Left colon (tissue), 2 donors: ENCODE measurements at places on chromosomes 5 and 9. TPM values are rescaled to one million over a fixed set of nuclear protein-coding genes. Genes with fewer than 3 reads are reported as not detected.

- DNase-seq: no peak
Measured at GRCh38 chr9:128716581-128717254, 7.2 kb downstream of the ZDHHC12 start.

DNA sequence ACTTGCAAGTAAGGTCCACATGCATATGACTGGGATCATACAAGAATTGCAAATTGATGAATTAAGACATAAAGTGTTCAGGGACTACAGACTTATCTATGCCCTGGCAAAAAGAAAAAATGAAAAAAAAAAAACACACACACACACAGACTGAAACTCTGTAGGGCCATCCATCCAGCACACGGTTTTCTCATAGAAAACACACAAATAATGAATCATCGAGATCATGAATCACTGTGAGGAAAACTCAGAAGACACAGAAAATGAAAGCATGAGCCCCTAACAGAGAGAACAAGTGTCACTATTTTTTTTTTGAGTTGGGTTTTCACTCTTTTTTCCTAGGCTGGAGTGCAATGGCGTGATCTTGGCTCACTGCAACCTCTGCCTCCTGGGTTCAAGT lies 185.2 kb downstream of the IRX2 start:
- DNase-seq: no peak

GRCh38 chr5:109852371-109853155 lies 162.8 kb downstream of the MAN2A1 start:
- no peak for DNase-seq

DNA sequence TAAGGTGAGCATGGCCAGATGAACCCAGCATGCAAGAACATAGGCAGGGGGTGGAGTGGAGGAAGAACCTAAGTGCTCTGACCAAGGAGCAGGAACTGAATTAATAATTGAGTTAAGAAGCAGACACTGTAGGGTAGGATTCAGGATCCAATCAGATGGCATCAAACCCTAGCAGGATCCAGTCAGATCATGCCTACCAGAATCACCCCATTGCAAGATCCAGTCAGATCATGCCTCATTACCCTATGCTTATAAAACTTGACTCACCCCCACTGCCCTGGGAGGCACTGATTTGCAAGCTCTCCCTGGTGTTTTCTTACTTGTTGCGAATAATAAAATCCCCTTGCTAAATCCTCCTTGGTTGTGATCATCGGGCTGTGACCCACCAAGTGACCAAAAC lies 19.7 kb downstream of the TUSC1 start:
- DNase-seq: no peak

DNA sequence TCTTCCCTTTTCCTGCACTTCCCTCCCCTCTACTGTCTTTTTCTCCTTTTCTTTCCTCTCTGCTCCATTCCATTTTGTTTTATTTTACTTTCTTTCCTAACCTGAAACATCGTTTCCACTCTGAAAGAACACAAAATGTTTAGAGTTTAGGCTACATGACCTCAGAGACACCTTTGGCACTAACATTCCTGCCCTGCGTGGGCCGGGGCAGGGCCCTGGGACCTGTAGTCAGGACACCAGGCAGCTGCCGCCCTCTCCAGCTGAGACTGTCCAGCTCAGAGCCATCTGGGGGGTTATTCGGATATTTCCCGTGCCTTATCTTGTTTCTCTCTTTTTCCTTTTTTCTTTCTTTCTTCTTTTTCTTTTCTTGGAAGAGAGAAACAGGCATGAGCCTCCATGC lies 58.3 kb upstream of the ERCC6L2 start:
- no peak for DNase-seq

DNA sequence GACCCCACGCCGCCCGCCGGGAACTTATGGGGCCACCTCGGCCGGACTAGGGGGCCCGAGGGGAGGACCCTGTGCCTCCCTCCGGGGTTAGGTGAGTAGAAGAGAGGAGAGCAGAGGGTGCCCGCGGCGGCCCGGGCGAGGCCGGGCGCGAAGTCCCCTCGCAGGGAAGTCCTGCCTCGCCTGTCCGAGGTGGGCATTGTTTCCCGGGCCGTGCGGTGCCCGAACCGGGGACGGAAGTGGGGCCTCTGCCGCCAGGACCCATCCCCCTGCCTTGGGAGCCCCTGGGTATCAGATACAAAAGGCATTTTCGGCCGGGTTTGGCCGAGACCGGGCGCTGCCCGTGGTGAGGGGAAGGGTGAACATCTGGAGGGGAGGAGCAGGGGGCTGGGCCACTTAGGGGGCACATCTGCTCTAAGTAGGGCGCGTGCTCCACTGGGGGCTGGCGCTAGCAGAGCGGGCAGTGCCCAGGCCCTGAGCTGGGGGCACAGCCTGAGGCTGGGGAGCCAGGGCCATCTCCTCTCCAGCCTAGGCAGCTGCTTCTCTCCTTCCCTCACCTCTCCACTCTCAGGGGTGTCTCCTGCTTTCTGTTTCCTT lies 48.2 kb downstream of the DAB2IP start:
- no peak for DNase-seq

- no peak for DNase-seq
Measured at GRCh38 chr5:74421377-74421776, 219.2 kb downstream of the ENC1 start.

- no peak for DNase-seq
Measured at GRCh38 chr5:17076272-17076671, 140.2 kb upstream of the MYO10 start.

GRCh38 chr5:65981548-65981947 lies 55.2 kb downstream of the ERBIN start:
- no peak for DNase-seq

DNA sequence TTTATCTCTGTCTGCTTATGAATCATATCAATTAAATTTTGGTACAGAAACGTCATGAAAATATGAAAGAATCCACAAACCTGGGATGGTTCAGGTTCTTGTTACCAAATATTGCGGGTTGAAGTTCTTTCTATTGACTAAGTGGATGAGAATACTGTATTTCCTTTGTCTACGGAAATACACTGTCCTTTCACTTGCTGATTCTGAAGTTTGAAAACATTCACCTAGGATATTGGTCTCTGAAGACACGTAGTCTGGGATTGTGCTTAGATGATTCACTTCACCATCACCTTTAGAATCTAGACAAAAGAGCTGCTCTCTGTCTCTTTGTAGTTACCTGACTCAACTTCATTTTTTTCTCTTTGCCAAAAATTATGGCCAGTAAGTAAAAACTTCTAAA lies 222.4 kb downstream of the FBN2 start:
- DNase-seq: no peak

Gene ZFP2
- 0.95 TPM for total RNA-seq

Gene RAD50
- total RNA-seq: 36.3 TPM
